ENCODE measurements at places on chromosomes 4 and X.

GRCh38 chr4:140724760-140725159 lies 31.4 kb downstream of the TBC1D9 start:
- DNase-seq = no peak

GRCh38 chr4:74794382-74795010 lies at the start of gene BTC:
Gene BTC (minus strand): TSS chr4:74794523. CDS start chr4:74794325, 198 bp downstream.
- DNase-seq = peak; percentile 7

GRCh38 chrX:50988649-50989048 lies 78.1 kb downstream of the BMP15 start:
- peak; percentile 26 for DNase-seq

- DNase-seq = no peak
Measured at GRCh38 chrX:69988955-69989394, 60.8 kb downstream of the AWAT2 start.

DNA sequence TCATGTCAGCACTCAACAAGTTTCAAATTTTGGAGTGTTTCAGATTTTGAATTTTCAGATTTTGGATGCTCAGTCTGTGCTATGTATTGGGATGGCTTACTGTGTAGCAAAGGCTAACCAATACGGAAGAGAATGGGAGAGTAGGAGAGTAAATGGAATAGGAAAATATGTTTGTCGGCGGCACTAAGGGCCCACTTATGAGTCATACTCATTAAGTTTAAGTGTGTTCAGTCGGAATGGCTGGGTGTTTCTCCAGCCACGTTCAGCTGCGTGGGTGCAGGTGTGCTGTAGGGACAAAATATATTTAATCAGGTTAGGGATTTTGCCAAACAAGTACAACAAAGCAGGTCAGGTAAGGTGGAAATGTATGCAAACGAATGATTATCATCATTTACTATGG lies 13.6 kb downstream of the FTHL17 start:
- DNase-seq = no peak

DNA sequence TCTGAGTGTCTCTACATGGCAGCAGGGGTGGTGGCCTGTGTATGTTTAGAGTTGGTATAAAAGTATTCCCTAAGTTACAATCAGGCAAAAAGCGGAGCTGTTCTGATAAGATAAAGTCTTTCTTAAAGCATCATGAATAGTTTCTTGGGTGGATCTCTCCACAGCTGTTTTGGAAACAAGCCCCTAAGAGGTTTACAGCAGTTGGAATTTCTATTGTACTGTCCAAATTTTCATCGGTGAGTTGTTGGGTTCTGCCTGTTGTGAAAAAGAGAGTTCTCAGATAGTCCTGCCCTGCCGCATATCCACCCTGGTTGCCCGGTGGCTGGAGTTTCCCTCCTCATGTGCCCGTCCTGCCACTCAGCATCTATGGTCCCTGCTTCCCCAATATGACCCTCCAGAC lies 50.1 kb downstream of the C4orf51 start:
- DNase-seq = no peak

- DNase-seq = no peak
Measured at GRCh38 chrX:15616531-15616930, 15.8 kb upstream of the ACE2 start.

GRCh38 chr4:57496697-57497471 lies 386.7 kb upstream of the IGFBP7 start:
- DNase-seq = no peak

DNA sequence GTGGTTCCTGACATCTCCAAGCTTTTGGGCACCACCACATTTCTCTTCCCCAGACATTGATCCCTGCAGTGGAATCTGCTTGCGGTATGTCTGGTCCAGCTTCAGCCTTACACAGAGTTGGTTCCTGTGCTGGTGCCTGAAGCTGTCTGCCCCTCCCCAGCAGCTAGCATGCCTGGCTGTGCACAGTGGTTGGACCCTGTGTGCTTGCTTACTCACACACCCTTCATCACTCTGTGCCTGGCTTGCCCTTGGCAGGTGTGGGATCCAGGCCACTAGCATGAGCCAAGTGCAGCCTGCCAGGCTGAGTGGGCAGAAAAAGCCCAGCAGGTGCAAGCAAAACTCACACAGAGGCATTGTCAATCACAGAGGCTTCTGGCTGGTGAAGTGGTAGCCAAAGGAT lies 473.8 kb downstream of the ACTRT1 start:
- DNase-seq = no peak

DNA sequence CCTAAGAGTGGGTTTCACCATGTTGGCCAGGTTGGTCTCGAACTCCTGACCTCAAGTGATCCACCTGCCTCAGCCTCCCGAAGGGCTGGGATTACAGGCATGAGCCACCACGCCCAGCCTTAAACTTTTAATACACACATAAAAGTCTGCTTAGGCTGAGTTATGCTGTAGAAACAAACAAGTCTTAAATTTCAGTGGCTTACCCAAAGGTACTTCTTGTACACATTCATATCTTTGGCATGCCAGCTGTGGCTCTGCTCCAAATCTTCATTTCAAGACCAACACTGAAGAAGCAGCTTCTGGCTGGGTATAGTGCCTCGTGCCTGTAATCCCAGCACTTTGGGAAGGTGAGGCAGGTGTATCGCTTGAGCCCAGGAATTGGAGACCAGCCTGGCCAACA lies 80.3 kb downstream of the PPEF2 start:
- DNase-seq = no peak

DNA sequence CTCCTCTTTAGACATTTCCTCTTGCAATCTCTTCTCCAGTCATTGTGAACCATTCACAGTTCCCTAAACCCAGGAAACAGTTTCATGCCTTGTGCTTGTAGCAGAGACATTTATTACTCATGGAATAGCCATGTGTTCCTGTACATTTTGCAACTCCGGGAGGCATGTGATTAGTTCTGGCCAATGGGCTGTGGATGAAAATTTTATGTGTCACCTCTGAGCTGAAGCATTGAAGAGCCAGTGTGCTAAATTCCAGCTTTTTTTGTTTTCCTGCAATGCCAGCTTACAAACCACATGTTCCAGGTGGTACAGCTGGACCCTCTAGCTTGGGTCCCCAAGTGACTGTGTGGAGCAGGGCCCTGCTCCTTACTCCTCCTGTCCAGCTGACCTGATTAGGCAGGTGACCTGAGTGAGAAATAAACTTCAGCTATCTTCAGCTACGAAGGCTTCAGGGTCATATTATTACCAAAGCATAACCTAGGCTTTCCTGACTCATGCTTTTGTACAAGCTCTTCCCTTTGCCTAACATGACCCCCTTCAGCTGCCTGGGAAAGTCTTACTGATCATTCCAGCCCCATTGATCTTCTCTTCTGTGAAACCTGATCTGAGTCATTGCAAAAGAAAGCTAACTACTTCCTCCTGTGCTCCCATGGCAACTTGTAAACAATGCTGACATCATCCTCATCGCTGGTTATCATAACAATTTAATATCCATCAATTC lies 200.4 kb downstream of the PTTG2 start:
- DNase-seq = no peak

DNA sequence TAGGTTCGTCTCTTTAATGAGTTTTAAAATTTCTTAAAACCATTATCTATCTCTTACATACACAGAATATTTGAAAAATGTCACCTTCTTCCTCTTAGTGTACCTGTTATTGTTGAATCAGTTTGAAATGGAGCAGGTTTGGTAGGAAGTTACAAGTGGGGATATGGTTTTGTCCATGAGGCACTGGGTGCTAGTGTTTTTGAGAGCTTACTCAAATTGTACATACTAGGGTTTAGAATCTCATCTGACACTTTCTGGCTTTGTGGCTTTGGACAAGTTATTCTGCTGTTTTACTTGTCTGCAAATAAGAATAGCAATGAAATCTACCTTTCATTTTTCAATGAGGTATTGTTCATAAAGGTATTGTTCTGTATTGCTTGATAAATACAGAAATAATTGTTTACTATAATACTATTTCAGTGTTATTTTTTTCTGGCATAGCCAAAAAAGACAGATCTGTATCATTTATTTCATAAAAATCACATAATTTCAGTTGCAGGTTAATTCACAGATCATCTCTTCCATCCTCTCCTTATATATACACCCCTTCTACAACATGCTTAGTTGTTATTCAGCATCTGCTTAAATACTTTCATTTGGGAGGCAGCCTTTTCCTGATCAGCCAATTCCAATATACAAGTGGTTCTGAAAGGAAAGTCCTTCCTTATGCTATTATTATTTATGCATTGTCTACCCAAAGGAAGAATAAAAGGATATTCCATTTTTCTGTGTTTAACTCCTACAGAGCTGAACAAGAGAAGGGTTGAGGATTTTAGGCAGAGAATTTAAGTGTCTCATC lies 13.3 kb downstream of the NCAPG start:
- no peak for DNase-seq

- DNase-seq = no peak
Measured at GRCh38 chrX:133374874-133375387, 40.4 kb downstream of the GPC4 start.

DNA sequence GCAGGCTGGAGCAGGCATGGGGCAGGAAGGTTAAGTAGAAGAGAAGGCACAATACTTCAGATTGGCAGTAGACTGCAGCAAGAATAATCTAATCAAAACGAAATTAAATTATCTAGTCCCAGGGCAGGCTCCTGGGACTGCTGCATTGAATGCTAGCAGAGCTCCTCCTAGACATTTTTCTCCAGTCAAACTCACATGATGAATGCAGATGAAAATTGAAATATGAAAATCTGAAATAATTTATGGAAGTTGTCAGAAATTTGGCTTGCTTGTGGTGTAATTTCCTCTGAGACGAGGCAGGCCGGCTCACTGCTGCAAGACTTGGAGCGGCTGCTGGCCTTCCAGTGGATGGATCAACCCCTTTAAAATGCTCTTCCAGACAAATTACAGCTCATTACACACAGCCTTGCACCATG lies 78.0 kb upstream of the TMEM33 start:
- no peak for DNase-seq

DNA sequence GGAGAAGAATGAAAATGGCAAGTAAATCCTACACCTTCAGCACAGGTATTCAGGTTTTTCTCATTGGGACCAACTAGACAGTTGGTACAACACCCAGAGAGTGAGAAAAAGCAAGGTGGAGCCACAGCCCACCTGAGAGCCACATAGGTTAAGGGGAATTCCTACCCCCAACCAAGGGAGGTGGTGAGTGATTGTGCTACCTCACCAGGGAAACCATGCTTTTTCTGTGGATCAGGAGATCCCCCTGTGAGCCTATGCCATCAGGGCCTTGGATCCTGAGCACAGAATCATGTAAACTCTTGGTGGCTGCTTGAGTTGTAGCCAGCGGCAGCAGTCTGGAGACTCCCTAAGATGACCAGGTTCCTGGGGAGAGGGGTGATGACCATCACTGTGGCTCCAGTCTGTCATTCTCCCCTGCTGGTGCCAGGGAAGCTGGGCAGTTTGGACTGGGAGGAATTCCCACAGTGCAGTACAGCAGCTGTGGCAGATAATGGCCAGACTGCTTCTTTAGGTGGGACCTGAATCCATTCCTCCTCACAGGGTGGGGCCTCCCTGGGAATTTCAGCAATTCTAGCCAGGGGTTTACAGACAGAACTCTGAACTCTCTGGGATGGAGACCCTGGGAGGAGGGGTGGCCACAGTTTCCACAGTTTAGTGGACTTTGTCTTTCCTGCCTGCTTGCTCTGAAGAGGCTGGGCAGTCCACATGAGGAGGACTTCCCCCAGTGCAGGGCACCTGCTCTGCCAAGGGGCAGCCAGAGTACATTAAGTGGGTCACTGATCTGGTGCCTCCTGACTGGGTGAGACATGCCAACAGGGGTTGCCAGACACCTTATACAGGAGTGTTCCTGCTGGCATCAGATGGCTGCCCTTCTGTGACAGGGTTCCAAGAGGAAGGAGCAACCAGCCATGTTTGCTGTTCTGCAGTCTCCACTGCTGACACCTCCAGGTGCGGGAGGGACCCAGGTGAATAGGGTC lies 43.2 kb downstream of the PARM1 start:
- no peak for DNase-seq

DNA sequence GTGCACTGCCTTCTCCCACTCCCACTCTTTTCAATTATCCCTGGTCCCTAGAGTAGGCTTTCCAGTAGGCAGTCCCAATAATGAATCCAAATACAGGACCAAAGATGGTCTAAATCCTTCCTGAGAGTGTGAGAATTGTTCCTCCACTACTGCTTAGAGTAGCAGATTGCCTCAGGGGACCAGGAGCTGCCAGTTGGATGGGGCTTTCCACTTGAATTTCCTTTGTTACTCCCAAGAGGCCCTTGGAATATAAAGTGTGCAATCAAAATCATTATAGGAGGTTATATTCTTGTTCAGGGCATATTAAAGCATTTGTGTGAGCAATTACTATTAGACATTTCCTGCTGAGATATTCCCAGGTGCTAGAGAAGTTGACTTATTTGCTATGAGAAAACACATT lies 156.6 kb upstream of the TLL1 start:
- no peak for DNase-seq

DNA sequence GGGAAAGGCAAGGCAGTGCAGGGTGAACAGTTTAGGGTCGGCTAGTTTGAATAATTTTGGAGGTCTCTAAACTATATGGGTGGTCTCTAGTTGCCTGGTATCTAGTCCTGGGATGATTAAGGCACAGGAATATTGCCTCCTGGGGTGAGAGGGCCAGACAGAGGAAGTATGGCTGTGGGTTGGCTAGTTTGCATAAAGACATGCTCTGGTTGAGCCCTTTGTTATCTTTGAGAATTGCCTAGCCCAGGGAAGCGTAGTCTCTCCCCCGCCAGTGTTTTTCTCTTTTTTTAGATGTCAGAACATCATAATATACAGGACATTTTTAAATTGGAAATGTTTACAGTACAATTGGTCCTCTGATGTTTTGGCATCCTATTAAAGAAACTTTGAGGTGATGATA lies 163.5 kb downstream of the PWWP3B start:
- no peak for DNase-seq

DNA sequence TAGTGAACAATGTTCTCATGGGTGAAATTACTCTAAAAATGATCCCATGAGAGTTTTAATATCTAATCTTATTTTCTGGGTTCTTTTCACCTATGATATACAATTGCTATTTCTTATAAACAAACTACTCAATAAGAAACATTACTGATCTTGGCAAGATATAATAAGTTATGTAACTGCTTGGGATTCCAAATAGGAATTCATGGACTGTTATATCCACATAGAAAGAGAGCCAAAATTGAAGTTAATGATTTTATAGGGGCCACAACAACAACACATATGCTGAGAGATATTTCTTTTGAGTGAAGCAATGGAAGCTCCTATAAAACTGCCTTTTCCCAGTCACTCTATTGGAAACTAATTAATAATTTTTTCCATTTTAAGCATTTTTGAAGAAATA lies 90.4 kb upstream of the TLL1 start:
- DNase-seq = no peak
